ENCODE measurements at places on chromosomes 16 and 17.

DNA sequence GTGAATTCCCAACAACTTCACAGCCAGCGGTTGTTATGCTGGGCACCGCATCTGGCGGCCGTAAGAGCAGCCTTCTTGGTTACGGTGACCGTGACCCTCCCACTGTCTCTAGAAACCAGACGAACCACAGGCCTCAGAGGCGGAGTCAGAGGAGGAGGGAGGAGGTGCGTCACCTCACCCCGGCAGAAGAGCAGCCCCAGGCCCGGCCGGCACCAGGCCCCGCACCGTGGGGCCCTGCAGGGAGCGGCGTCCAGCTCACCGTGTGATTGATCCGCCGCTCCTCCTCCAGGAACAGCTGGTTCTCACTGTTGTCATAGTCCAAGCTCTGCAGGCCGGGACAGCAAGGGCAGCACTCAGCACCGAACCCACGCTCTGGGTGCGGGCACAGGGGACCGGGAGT lies 13.7 kb downstream of the CLCN7 start:
- DNase-seq = no peak

DNA sequence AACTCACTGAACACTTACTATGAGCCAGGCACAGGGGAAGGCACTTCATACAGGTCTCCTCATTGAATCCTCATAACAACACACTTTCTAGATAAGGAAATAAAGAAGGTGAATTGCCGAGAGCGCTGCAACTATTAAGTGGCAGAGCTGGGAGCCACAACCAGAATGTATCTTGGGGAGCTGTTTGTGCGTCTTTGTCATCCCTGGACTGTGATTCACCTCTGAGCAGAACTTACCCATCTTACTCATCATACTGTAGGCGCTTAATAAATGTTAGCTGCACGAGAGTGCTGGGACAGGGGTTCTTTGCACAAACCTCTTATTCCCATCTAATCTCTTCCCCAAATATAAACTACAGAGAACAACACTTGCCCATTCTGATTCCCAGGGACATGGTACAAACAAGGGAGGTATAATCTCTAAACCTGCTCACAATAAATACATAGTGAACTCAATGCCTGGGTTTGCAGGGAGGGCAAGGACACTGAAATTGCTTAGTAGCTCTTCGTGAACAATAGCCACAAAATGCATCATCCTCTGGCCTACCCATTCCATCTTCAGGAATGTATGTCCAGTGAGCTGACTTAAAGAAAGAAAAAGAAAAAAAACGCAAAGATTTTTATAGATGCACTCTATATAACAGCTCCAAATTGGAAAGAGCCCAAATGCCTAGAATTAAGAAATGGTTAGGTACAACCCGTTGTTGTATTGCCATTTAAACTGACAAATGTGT lies 43.0 kb downstream of the MYO18A start:
- DNase-seq = no peak

- DNase-seq = no peak
Observed at GRCh38 chr17:29059281-29059680, 16.3 kb downstream of the PIPOX start.

DNA sequence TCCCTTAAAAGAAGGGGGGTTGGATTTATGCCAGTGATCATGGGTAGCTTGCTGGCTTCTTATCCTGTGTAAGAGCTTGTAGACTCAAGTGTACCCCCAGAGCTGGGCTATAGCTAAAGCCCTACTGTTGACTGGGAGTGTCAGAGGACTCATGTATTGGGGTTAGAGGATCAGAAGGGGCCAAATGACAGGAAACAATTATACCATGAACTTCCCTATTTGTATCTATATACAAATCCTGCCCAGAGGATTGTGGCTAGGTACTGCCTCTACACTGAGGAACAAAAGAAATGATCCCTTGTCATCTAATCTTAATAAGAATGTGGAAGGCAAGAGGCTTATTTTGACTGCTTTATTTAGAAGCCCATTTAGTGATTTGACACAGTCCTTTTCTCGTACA lies 14.3 kb downstream of the ZP2 start:
- DNase-seq = no peak

DNA sequence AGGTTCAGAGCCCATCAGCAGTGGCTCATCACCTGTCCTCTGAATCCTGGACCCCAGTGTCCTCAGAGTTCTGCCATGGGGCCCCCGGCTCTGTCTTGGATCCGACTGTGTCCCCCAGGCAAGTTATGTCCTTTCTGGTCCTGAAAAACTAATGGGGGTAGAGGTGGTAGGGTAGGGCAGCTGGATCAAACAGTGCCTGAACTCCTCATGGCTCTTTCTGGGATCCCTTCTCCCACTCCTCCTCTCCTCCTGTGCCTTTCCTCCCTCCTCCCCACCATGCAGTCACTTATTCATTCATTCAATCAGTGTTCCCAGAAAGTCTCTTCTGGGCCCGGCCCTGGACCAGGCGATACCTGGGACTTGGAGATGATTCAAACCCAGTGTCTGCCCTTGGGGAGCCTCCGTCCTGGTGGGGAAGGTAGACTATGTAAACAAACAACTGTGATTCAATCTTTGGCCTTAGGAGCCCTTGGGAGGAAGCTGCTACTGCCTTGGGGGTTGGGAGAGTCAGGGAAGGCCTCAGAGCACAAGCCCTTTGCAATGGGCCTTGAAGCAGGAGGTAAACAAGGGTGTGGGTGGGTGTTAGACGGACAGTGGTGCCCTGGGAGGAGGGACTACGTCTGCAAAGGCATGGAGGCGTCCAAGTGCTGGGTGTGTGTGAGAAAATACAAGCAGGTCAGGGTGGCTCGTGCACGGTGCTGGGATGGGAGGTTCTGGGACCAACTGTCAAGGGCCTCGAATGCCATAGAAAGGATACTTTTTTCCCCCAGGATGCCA lies 6.4 kb upstream of the FAM83G start:
- no peak for DNase-seq

DNA sequence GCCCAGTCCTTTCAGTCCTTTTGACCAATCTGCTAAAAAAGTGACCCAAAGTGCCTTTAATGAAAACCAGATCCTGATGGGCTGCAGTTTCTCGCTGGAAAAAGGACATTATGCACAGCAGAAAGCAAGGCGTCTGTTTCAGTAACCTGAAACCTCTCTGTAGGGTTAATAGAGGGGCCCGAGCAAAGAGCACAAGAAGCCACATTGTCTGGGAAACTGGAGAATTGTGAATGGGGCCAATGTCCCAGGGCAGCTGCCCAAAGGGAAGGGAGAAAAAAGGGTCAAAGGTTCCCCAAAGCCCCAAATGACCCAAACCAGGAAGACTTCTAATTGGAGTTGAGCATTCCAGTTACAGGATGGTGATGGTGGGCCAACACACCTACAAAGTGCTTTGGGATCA lies 3.0 kb downstream of the OTOA start:
- DNase-seq = no peak

GRCh38 chr17:16033729-16034349 lies 34.2 kb downstream of the TTC19 start:
- no peak for DNase-seq
